ENCODE measurements at places on chromosomes 1 and 21.

- DNase-seq, result no peak
Measured at GRCh38 chr1:195962051-195962450, 646.2 kb downstream of the KCNT2 start.

- DNase-seq, result no peak
Measured at GRCh38 chr21:32828908-32829307, 57.4 kb upstream of the PAXBP1 start.

- DNase-seq, result peak; percentile 85
Measured at GRCh38 chr1:184296466-184297243, 90.2 kb upstream of the C1orf21 start.

DNA sequence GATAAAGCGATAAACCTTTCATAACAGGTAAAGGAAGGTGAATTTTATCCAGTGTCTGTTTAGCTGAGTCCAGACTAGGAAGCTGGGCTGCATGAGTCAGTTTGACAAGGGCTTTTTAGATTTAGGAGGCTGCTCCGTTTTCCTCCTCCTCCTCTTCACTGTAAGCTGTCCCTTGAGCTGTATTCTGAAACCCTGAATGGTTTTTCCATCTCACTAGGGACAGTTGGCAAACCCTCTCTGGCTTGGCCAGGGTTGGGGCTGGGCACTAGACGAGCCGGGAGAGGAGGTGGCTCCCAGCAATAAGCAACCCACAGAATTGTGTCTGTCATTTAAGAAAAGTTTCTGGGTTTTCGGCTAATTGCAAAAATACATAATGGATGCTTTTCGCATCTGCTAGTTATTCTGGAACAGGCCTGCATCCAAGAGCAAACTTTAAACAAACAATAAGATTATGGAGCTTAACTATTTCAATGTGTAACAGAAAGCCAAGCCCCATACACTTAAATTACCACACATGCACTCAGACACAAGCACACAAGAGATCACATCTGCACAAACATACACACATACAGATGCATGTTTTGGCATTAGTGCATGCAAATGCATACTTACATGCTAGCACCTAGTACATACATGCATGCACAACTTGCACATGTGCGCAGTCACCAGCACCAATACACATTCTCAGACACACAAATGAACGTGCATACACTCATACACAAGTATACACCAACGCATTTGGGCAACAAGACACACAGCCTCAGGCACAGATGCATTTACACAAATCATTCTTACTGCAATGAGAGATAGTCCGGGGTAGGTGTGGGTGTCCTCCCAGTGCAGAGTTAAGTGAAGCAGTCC is 27.8 kb upstream of the FOXE3 start:
- no peak for DNase-seq

DNA sequence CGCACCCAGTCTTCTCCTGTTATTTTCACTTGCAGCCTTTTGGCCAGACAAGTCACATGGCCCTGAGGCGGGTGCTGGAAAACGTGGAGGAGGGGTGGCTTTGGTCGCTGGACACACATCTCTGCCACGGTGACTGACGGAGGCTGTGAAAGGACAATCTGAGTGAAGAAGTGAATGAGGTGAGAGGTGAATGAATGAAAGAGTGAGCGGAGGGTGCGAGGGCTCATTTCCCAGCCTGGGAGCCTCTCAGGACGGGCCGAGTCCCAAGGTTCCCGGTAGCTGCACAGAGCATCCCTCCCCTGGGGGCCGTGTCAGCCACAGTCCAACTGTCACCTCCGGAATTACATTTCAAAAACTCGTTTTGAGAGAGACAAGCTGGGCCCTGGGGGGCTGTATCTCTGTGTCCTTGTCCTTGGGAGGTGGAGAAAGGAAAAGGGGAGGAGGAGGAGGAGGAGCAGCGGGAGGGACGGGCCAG is 89.6 kb downstream of the UBIAD1 start:
- DNase-seq, result no peak
